Stimulated activated naive CD8-positive, alpha-beta T cell treated with anti-CD3 and anti-CD28 coated beads, Interleukin-15, amount 100 ng/mL, for 72 hours (primary cell): ENCODE measurements at places on chromosomes 12 and 14.

DNA sequence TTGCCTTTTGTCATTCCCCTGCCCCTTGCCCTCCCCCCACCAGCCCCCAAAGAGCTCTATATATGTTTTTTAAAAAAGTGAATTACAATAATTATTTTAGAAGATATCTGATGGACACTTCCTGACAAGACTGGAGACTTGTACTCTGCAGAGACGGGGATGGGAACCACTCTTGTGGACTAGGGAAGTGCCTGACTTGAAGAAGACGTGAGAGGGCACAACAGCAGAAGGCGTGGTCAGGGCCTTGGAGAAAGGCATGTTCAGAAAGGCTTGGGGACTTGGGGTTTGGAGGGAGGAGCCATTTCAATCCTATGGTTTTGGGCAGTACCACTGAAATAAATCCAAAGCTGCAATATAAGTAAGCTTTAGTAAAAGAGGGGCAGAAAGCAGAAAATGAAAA is 154.7 kb downstream of the APAF1 start:
- no peak for DNase-seq

- DNase-seq, result no peak
These were observed 41.0 kb downstream of the TRAFD1 start for GRCh38 chr12:112166051-112167015.

DNA sequence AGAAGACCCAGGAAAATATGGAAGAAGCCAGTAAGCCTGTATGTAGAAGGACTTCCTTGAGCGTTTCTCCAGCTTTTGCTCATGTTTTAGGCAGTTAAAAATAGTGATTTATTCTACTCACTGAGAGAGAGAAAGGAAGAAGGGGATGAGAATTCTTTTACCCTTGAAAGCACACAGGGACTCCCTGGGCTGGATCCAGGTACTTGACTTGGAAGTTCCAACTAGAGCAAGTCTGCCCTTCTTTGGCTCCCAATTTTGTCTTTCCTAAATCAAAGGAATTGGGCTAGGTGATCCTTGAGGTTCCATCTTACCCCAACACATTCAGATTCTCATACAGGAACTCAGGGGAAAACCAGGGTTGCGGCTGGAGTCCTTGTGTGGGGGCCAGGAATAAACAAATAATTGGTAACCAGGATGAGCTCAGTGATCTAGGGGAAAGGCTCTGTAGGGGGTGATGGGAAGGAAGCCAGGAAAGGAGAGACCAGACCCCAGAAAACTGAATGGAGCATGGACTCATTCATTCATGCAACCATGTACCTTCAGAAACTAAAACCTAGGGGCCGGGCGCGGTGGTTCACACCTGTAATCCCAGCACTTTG is 11.5 kb upstream of the ITGA5 start:
- DNase-seq, result no peak

DNA sequence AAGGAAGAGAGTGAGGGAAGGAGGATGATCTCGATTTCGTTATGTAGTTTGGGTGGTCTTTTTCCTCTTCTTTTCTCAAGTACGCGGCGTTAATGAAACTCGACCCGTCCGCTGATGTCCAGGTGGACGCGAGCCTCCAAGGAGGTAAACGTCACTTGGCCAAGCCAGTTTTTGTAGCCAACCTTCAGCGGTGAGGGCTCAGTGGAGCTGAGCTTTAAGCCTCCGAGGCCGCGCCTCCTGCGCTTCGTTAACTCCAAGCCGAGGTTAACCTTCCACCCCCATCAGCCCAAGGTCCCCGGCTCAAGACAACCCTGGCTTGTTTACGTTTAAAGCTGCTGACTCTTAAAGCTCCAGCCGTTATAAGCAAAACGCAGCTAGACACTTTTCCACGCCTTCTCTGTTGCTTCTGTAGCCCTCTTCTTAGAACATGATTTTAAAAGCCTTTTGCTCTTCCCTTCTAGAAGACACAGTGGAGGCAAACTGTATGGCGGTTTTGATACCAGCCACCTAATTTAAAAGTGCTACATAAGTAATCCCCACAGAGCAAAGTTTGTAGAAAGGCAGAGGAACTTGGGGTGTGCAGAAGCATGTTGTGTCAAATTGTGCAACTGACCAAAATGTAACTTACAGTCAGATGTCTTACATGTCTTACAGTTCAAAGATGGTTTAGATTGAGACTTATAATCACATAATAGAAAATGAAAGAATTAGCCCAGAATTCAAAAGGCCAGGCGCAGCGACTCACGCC is 923 bp upstream of the ITPR2 start:
- DNase-seq, result peak; percentile 39

- no peak for DNase-seq
These were observed at the start of gene GRIP1 for GRCh38 chr12:66678338-66679275. TSS of gene GRIP1 (minus strand) at chr12:66679076. CDS start at chr12:66678904, 172 bp downstream.

DNA sequence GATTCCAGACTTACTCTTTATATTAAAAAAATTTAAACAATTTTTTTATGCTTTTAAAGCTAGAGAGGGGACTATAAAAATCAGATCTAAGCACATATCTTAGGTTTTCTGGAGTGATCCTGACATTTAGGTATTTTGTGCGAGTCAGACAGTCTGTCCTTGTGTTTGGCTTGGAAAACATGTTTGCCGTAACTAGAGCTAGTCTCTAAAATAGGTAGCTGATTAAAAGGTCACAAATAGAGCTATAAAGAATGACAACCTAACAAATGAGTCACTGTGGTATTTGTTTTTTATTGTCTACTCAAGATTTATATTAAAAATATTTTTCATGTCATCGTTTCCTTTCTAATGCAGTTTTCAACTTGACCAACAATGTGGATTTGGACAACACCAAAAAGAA is 73.4 kb downstream of the MNAT1 start:
- no peak for DNase-seq

DNA sequence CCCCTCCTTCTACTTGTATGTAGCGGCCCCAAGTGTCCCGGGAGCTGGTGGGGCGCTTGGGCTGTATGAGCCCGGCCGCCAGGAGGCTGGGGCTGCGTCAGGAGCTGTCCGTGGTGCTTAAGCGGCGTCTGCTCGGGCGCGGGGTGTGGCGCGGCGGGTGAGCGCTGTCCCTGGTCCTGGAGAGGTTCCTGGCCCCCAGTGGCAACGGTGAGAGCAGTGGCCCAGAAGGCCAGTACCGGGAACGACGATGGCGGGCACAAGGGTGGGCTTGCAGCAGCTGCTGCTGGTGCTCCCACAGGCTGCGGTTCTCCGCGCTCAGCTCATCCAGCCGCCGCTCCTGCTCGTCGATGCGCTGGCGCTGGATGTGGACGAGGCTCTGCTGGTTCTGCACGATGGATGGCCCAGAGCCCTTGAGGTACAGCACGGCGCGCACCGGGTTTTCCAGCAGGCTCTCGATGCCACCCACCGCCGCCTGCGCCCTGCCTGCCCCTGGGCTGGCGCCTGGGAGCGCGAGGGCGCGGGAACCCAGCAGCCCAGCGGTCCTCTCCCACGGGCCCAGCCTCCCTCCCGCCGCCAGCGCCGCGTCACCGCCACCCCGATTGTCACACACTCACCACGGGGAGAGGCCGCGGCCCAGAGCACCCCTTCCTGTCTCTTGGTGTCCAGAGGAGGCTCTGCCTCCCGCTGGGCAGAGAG is 41.9 kb upstream of the FKBP4 start:
- DNase-seq, result peak; percentile 80

GRCh38 chr14:85421186-85421877 is 108.6 kb upstream of the FLRT2 start:
- DNase-seq, result no peak

GRCh38 chr12:4562034-4562657 is at the start of gene DYRK4:
TSS of gene DYRK4 (plus strand) at chr12:4562208. CDS start at chr12:4562246, 38 bp downstream.
- no peak for DNase-seq

DNA sequence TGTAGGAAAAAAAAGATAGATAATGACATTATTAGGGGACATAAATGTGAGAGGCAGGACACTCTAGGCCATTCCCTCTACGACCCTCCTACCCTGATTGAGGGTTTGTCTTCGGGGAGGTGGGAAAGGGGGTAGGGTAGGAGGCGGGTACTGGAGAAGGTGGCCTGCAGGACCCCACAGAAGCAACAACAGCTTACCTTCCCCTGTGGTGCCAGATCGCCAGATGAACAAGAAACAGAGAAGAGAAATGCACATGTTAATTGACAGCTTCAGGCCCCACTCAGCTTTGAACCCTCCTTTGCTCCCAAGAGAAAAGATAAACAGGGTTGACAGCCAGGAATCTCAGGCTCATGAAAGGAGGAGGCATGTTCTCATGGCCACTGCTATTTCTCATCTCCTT is 4.8 kb downstream of the PHB2 start:
- DNase-seq, result no peak

DNA sequence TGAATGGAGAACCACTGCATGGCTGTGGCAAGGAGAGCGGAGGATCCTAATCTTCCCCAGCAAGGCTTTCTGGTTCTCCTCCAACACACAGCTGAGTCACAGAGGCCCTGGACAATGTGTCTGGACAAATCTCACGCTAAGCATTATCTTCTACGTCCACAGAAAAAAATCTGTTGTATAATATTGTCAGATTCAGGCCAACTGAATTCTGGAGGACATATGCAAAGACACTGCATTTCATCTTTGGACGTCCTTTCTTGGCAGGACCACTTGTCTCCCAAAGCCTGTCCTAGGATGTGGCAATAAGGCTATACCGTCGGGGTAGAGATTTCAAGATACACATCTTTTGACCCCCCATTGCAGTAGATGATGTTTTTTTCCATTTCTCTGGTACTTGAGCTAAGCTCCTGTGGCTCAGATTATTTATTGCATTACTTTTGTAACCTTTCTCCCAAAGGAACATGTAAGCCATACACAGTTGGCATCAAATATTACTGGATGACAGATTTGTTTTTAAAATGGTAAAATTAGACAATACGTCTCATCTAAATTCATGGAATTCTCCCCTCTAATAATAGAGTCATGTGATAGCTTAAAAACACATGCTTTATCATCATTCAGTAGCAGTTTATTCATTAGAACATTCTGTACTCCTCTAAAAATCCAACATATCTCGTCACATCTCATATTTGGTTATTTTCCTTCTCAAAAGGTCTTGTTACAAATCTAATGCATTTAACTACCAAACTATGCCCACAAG is 19.4 kb downstream of the LMO3 start:
- DNase-seq, result no peak

GRCh38 chr12:42855362-42855950 is 265.9 kb upstream of the PRICKLE1 start:
- DNase-seq, result no peak

GRCh38 chr14:95413289-95414215 is 93.8 kb upstream of the CLMN start:
- no peak for DNase-seq

- no peak for DNase-seq
These were observed 37.7 kb downstream of the C12orf50 start for GRCh38 chr12:87991483-87991882.

DNA sequence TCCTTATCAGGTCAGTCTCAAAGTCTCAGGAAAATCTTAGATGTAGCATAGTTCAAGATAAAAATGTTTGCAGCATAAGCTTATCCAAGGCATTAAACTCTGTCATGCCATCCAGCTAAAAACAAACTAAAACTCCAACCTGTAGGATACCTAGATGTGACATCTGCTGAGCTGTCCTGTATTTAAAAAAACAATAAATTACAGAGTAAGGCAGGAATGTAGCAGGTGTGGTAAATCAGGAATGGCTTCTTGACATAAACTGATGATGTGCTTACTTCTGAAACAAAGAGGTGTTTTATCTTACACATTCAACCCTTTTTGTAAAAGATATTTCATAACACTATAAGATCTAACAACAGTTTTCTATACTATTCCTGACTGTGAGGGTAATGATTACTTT is 30.6 kb upstream of the DLGAP5 start:
- no peak for DNase-seq
